ENCODE measurements at places on chromosomes 12 and 14.

GRCh38 chr12:123859035-123859434 is 96.9 kb downstream of the DNAH10 start:
- no peak for DNase-seq

DNA sequence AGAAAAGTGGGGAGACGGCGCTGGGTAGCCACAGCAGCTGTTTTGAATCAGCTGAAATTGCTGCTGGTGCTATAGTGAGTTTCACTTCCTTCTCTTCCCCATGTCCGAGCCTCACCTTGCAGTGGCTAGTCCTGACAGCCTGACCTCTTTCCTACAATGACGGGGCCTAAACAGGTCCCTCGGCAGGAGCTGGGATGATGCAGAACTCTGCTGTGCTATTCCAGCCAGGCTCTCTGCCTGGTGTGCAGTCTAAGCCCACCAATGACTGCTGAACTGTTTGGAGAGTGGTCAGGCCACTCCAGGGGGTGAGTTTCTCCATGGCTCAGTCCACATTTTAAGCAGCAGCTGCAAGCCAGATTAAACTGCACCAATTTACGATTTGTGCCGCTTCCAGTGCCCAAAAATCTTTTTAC is 207.3 kb downstream of the TTC7B start:
- no peak for DNase-seq

GRCh38 chr12:2645460-2645859 is 149.3 kb upstream of the FKBP4 start:
- DNase-seq = no peak

DNA sequence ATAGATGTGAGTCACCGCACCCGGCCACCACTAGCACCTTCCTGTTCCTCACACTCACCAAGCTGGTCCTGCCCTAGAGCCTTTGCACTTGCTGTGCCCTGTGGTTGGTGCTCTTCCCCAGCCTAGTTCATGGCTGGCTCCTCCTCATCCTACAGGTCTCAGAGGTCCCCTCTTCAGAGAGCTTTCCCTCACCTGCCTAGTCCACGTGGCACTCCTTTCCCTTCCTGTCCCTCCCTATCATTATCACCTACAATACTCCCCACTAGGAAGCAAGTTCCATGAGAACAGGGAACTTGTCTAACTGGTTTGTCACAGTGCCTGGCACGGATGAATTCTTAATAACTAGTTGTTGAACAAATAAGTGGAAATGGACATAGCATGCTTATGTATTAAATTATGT is 24.0 kb upstream of the TMED10 start:
- no peak for DNase-seq

GRCh38 chr12:122204167-122205052 is 901 bp downstream of the B3GNT4 start:
- DNase-seq = no peak

GRCh38 chr12:54369597-54370131 is 5.4 kb upstream of the GPR84 start:
- no peak for DNase-seq

- no peak for DNase-seq
Observed at GRCh38 chr14:52106840-52107239, 38.0 kb upstream of the NID2 start.

GRCh38 chr14:81305743-81306142 is 85.0 kb upstream of the GTF2A1 start:
- DNase-seq = no peak

DNA sequence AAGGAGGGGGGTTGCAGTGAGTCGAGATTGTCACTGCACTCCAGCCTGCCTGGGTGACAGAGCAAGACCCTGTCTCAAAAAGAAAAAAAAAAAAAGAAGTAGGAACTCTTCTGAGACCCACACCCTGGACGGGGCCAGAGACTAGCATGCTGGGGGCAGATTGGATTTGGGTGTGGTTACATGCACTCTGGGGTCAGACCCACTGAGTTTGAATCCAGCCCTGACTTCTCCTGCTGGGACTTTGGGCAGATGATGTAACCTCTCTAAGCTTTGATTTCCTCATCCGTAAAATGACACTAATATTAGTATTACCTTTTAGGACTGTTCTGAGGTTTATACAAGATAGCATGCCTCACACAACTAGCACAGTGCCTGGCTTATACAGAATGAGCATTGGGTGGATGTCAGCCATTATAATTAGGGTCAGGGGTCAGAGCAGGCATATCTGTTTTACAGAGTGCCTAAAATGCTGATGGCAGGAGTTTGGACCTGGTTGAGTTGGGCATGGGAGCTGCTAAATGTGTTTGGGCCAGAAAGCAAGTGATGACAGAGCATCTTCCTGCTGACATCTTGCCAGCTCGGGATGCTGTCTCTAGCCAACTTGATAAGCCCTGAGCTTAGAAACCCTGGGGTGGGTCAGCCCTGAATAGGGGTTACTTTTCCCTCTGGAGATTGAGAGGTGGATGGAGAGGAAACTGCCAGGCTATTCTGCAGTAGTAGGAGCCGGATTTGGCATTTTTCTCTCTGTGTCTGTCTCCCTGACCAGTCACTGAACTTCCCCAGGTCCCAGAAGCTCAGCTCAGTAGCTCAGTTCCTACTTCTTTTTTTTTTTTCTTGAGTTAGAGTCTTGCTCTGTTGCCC is 15.5 kb downstream of the TPCN1 start:
- no peak for DNase-seq

DNA sequence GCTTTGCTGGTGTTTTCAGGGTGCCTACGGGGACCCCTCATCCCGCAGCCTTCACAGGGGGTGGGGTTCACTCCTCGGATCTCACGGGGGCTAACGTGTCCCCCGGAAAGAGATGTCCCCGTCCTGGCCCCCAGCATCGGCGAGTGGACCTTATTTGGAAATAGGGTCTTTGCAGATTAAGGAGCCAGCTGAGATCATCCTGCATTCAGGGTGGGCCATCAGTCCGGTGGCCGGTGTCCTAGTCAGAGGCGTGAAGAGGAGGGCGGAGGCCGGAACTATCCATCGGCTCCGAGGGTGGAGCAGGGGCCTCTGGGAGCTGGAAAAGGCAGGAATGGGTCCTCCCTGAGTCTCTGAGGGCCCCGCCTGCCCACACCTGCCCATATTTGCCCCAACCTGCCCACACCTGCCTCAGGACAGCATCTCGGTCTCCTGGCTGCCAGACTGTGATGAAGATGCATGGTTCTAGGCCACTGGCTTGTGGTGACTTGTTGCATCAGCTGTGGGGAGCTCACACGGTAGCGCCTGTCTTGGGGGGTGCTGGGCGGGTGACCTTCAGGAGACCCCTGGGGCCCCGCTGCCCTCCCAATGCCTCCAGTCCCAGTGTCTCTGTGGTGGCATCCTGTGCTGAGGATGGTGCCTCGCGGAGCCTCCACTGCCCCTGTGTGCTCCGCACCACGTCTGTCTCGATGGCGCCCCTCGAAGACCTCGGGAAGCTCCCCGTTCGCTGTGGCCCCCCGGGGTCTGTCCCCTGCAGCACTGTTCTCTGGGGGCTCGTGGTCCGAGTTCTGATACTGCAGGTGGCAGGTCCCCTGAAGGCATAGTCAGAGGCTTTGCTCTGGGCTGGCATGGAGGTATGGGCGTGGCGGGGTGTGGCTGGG is 14.7 kb downstream of the NOC4L start:
- no peak for DNase-seq

GRCh38 chr14:99754141-99755067 is 38.8 kb upstream of the EML1 start:
- no peak for DNase-seq

GRCh38 chr14:68814539-68815297 is 21.9 kb upstream of the ZFP36L1 start:
- peak; percentile 30 for DNase-seq

DNA sequence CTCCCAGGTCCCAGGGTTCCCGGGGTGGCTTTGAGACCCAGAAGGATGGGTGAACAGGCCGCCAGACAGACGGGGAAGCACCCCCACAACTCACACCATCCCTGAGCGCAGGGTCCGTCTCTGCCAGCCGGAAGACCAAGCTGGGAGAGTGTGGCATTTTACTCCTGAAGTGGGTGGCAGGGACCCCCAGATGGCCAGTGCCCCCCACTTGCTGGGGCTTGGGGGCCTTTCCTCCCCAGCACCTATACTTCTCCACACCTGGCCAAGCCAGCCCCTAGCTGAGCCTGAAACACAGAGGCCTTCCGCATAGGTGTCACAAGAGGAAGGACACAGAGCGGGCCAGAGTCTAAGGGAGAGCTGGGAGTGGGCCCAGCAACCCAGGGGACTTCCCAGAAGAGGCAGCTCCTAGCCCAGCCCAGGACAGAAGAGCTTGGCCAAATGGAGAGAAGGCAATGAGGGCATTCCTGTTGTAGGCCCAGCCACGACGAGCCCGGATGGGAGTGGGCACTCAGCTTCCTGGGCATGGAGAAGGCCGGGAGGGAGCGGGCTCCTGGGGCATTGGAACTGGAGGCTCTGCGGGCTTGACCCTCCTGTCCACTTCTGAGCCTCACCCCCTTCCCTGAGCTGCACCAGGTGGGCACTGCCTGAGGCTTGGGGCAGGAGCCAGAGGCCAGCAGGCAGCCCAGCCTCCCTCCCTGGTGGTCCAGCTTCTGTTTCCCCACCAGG is 3.3 kb downstream of the AHNAK2 start:
- DNase-seq = no peak

GRCh38 chr12:104263580-104264358 is 39.8 kb upstream of the EID3 start:
- DNase-seq = peak; percentile 54

GRCh38 chr12:22709292-22709691 is 84.3 kb downstream of the ETNK1 start:
- peak; percentile 54 for DNase-seq

GRCh38 chr14:87434680-87435079 is 558.3 kb downstream of the GALC start:
- no peak for DNase-seq

- DNase-seq = no peak
Observed at GRCh38 chr12:31308116-31308515, 17.8 kb downstream of the SINHCAF start.

DNA sequence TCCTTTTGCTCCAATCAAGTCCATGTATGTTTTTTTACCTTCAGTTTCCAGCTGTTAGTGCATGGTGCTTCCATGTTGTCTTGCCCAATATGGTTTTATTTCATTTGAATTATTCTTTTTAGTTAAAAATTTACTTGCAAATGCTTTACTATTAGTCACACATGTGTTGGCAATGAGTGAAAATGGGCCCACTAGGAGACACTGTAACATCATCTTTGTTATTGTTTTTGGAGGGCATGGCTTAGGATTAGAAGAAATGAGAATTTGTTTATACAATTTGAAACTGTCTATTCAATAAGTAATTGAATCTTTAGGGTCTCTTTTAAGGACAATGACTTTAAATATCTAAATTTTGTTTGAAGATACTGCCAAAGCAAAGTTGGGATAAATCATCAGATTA is 133.7 kb downstream of the BRMS1L start:
- DNase-seq = no peak

- DNase-seq = no peak
Observed at GRCh38 chr12:56014205-56014604, 6.6 kb upstream of the IKZF4 start.

DNA sequence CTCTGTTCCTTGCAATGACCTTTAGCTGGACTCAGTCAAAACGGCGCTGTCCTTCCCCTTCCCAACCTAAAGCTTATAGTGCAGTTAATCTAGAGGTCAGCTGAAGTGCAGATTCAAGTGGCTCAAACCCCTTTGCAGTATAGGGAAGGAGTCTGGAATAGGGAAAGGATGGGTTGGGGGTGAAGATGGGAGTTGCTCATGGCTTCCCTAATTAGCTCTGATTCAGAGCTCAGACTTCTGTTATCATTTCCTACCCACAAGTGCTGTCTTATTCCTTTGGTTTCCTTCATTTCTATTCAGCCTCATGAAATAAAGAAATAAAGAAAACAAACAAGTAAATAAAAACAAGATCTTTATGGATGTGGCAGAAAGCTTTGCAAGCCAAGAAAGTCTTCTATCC is 264.0 kb upstream of the HMGA2 start:
- DNase-seq = no peak

- DNase-seq = no peak
Observed at GRCh38 chr14:61568572-61569011, 126.7 kb upstream of the HIF1A start.

DNA sequence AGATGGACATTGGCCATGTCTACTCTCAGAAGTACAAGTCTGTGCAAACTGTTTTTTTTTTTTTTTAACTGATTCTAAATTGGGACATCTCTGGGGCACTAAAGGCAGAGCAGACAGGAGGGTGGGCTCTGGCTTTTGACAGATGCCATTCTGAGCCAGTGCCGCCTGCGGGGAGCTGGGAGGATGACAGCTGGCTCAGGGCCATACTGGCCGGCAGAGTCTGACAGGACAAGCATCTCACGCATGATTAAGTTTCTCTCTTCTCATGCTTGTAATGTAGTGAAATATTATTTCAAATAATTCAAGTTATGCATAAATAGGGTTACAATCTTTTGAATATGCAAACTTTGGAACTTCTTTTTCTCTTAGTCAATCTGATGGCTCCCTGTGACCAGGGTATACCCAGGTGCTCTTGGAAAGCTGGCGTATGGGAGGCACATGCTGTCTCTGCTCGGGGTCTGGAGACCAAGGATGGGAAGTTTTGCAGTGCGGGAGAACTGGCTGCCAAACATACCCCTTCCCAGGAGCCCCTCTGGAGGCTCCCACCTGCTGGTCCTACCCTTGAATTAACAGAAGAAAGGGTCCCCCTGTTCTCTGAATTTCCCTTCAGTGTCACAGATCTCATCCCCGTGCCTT is 7.6 kb downstream of the CDCA4 start:
- peak; percentile 31 for DNase-seq

GRCh38 chr14:96265383-96266095 is 9.5 kb downstream of the BDKRB1 start:
- DNase-seq = no peak

- DNase-seq = peak; percentile 21
Observed at GRCh38 chr12:88546853-88547252, 33.4 kb downstream of the KITLG start.

DNA sequence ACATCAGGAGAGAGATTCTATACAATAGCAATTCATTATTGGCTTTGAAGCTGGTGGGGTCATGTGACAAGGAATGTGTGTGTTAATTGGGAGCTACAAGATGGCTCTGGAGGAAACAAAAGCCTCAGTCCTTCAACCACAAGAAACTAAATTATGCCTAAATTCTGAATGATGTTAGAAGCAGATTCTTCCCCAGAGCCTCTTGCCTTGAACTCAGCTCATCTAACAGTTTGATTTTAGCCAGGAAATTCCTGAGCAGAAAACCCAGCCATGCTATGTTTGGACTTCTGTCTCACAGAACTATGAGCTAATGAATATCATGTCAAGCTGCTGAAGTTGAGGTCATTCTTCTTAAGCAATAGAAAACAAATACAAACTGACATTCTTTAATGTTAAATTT is 274.7 kb downstream of the SLC6A15 start:
- DNase-seq = peak; percentile 7

GRCh38 chr14:77024171-77024691 is 4.3 kb downstream of the IRF2BPL start:
- DNase-seq = no peak

DNA sequence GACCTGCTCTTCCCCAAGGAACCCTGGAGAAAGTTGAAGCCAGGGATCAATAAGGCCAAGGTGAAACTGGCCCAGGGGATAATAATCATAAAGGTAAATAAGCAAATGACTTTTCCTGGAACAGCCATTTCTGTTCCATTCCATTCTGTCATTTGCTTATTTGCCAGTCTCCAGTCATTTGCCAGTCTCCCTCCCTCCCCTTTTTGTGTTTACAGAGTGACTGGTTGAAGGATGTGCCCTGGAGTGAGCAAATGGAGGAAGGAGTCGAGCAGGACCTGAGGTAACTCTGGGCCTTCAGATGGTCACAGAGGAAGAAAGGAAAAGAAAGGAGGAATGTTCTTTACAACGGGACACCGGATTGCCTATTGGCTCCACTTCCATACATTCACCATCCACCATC is 17.8 kb upstream of the DCD start:
- no peak for DNase-seq
